ENCODE measurements at places on chromosomes 7 and 10. TPM values are rescaled to one million over a fixed set of nuclear protein-coding genes. Genes with fewer than 3 reads are reported as not detected.
A peak's percentile ranks its signal among the peaks of the same experiment; 100 is the strongest.

DNA sequence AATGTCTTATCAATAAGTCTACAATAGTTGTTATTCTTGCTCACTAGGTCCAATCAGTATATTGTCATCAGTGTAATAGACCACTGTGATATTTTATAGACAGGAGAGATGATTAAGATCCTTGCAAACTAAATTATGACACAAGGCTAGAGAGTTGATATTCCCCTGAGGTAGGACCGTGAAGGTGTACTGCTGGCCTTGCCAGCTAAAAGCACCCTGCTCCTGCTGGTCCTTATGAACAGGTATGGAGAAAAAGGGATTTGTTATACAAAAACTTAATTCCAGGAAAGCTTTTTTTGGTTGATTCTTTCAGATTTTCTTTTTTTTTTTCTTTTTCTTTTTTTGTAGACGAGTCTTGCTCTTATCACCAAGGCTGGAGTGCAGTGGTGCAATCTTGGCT, 16.8 kb upstream of the TMEM213 start:
- H3K27me3 ChIP-seq: peaks cover 4% of the 10 kb centered on the region
- DNase-seq: no peak
- no peak overlapping the region for H3K27ac ChIP-seq
- no peaks in the 10 kb centered on the region for H3K4me1 ChIP-seq
- no peaks in the 10 kb centered on the region for H3K36me3 ChIP-seq

GRCh38 chr10:120607016-120607709, 150.1 kb downstream of the PLPP4 start:
- H3K27me3 ChIP-seq: no peaks in the 10 kb centered on the region
- H3K4me3 ChIP-seq: no peak overlapping the region
- H3K36me3 ChIP-seq: no peaks in the 10 kb centered on the region
- H3K27ac ChIP-seq: no peak overlapping the region

GRCh38 chr10:110007161-110007700, 553 bp upstream of the ADD3 start:
- H3K4me1 ChIP-seq: peaks cover 38% of the 10 kb centered on the region
- H3K36me3 ChIP-seq: no peaks in the 10 kb centered on the region
- H3K27ac ChIP-seq: peak overlapping the region; percentile 71
- no peaks in the 10 kb centered on the region for H3K27me3 ChIP-seq
- no peak for DNase-seq
- peak overlapping the region; percentile 88 for H3K4me3 ChIP-seq

DNA sequence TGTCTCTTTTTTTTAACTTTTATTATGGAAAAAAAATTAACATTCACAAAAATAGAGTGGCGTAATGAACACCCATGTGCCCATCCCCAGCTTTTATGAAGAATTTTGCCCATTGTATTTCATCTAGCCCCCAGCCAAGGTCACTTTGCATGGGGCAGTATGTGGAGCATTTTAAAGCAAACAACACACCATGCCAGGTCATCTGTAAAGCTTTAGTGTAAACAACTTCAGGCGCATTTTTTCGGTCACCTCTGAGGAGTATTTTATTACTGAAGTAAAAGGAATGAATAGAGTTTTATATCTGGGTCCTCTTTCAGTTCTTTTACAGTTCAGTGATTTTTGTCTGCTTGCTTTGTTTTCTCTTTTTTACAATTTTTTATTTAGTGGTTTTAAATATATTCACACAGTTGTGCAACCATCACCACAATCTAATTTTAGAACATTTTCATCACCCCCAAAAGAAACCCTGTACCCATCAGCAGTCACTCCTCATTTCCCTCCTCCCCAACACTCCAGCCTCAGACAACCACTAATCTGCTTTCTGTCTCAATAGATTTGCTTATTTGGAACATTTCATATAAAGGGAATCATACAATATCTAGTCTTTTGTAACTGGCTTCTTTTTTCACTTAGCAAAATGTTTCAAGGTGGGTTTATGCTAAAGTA, 87.9 kb downstream of the SLC37A3 start:
- no peak for DNase-seq
- no peak overlapping the region for H3K27ac ChIP-seq
- H3K4me1 ChIP-seq: no peaks in the 10 kb centered on the region
- H3K36me3 ChIP-seq: no peaks in the 10 kb centered on the region
- no peaks in the 10 kb centered on the region for H3K27me3 ChIP-seq

GRCh38 chr7:81608748-81609382, 161.0 kb downstream of the HGF start:
- H3K4me3 ChIP-seq: no peak overlapping the region
- no peak for DNase-seq
- no peaks in the 10 kb centered on the region for H3K36me3 ChIP-seq

DNA sequence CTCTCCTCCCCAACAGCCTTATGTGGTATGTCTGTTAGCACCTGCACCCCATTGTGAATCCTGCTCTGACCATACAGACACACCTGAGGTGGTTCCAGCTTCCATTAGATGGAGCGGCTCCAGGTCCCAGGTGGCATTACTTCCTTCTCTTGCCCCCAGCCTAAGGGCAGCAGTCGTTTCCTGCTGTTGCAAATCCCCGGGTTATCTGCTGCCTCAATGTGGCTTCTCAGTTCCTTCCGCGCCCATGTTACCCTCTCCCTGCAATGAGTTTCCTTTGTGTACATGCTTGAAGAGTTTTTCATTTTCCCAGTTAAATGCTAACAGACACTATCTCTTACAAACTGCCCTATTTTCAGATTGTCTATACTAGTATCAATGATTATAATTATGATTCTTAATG, 62.8 kb upstream of the PRKCQ start:
- H3K27ac ChIP-seq: no peak overlapping the region
- peaks cover 10% of the 10 kb centered on the region for H3K4me1 ChIP-seq
- no peaks in the 10 kb centered on the region for H3K27me3 ChIP-seq
- H3K36me3 ChIP-seq: no peaks in the 10 kb centered on the region
- no peak overlapping the region for H3K4me3 ChIP-seq

GRCh38 chr10:3493621-3494020, 291.4 kb downstream of the KLF6 start:
- H3K4me3 ChIP-seq: no peak overlapping the region
- H3K27me3 ChIP-seq: no peaks in the 10 kb centered on the region
- no peaks in the 10 kb centered on the region for H3K36me3 ChIP-seq
- H3K27ac ChIP-seq: no peak overlapping the region
- DNase-seq: no peak

GRCh38 chr10:126469692-126470091, 81.4 kb upstream of the ADAM12 start:
- no peak for DNase-seq
- no peaks in the 10 kb centered on the region for H3K36me3 ChIP-seq
- H3K4me1 ChIP-seq: peaks cover 16% of the 10 kb centered on the region
- no peaks in the 10 kb centered on the region for H3K27me3 ChIP-seq
- no peak overlapping the region for H3K27ac ChIP-seq

GRCh38 chr7:134209322-134210015, 82.3 kb downstream of the LRGUK start:
- H3K27me3 ChIP-seq: no peaks in the 10 kb centered on the region
- H3K36me3 ChIP-seq: no peaks in the 10 kb centered on the region

DNA sequence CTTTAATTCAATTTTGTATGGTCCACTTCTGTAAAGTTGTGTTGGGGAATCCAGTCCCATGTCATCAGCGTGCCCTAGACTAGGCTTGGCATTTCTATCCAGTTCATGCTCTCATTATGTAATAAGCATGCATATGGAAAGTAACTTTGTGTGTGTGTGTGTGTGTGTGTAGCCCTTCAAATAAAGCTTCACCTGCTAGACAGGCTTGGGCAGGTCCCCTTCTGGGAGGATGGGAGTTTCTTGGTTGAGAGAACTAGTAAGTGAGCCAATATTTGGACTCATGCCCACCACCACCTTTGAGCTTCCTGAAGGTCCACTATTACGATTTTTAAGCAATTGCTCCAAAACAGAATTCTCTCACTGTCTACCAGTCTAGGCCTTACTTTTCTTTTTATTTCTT, 6.9 kb downstream of the BZW2 start:
- H3K27me3 ChIP-seq: no peaks in the 10 kb centered on the region
- no peak overlapping the region for H3K27ac ChIP-seq
- H3K4me3 ChIP-seq: no peak overlapping the region
- peaks cover 16% of the 10 kb centered on the region for H3K4me1 ChIP-seq
- DNase-seq: no peak

- no peak overlapping the region for H3K4me3 ChIP-seq
- no peak for DNase-seq
- H3K27me3 ChIP-seq: no peaks in the 10 kb centered on the region
- no peaks in the 10 kb centered on the region for H3K4me1 ChIP-seq
- H3K27ac ChIP-seq: no peak overlapping the region
- H3K36me3 ChIP-seq: peaks cover 25% of the 10 kb centered on the region
These were observed 25.9 kb downstream of the TAX1BP1 start for GRCh38 chr7:27765841-27766240.

DNA sequence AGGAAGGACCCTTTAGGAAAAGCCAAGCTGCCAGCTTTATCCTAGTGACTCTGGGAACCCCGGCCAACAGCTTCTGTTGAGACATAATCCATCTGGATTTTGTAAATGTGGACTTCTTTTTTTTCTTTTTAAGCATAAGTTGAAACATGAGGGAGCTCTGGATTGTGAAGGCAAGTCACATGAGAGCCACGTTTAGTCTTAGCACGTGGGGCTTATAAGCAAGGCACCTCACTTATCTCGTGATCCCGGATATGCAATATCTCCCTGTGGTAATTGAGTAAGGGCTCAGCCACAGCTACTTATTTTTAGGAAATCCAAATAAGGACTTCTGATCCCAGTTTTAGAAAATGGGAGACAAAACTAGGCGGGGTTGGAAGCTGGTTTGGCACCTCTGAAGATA, 111.2 kb upstream of the PTN start:
- H3K4me3 ChIP-seq: no peak overlapping the region
- no peaks in the 10 kb centered on the region for H3K4me1 ChIP-seq
- no peaks in the 10 kb centered on the region for H3K27me3 ChIP-seq

DNA sequence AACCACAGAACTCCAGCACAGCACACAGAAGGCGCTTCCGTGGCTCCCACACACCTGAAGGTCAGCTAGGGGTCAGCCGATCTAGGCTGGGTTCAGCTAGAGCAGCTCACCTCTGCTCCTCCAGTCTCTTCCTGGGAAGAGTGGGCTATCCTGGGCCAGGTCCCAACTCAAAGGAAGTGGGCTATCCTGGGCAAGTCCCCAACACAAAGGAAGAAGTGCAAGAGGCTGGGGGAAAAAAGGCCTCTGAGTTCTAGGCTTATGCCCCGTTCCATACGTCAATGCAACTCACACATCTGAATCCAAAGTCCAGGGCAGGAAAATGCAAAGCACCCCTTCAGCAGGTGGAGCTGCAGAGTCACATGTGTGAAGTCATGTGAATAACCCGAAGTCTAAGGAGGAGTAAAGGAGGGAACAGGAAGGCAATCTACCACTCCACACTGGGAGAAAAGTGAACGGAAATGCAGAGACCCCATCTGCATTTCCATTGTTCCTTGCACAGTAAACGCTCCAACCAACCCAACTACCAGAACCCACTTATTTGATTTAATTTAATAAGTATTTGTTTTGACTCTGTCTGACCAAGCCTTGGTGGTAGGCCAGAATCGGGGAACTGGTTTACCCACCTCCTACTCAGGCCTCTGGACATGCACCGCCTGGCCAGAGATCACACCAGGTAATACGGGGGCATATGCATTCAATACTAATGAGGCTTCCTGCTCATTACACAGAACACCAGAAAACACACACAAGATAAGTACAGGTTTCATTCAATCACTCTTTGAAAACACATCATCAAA, 95.5 kb upstream of the RNF32 start:
- no peak overlapping the region for H3K27ac ChIP-seq
- H3K36me3 ChIP-seq: no peaks in the 10 kb centered on the region
- H3K4me3 ChIP-seq: no peak overlapping the region
- H3K4me1 ChIP-seq: no peaks in the 10 kb centered on the region
- peaks cover 23% of the 10 kb centered on the region for H3K27me3 ChIP-seq

GRCh38 chr10:1043532-1043995, 5.4 kb downstream of the IDI1 start:
- H3K27ac ChIP-seq: peak overlapping the region; percentile 79
- peak overlapping the region; percentile 40 for H3K4me3 ChIP-seq
- H3K36me3 ChIP-seq: no peaks in the 10 kb centered on the region
- H3K4me1 ChIP-seq: peaks cover 27% of the 10 kb centered on the region

DNA sequence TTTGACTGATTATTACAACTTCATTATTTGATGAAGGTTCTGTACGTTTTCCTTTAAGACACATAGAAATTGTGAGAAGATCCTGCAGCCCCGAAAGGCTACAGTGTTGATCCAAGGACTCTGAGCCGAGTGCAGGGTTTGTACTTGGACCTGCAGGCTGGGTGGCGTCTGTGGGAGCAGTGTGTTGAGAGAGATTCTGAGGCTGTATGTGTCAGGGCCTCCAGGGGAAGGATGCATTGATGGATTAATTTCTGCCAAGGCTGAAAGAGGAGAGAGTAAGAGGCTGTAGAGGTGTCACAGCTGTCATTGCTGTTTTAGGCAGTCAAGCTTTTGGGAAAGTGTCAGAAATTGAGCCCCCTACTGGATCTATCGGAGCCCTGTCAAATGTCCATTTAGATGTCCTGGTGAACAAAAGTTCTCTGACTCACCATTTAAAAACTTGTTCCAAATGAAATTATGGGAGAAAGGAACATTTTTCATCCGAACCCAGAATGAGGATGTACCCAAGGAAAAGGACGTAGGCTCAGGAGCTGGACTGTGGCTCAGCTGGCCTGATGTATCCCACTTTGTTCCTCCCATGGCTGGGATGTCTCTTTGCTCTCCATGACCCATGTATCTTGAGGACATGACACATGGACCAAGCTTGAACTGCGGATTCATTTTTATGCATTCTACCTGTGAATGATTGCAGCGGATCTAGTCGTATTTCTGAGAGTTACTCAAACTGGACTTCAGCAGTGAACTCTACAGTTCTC, 102.2 kb downstream of the TCF7L2 start:
- H3K4me1 ChIP-seq: peaks cover 15% of the 10 kb centered on the region
- H3K27me3 ChIP-seq: no peaks in the 10 kb centered on the region
- peaks cover 2% of the 10 kb centered on the region for H3K36me3 ChIP-seq
- no peak overlapping the region for H3K27ac ChIP-seq
- no peak overlapping the region for H3K4me3 ChIP-seq

DNA sequence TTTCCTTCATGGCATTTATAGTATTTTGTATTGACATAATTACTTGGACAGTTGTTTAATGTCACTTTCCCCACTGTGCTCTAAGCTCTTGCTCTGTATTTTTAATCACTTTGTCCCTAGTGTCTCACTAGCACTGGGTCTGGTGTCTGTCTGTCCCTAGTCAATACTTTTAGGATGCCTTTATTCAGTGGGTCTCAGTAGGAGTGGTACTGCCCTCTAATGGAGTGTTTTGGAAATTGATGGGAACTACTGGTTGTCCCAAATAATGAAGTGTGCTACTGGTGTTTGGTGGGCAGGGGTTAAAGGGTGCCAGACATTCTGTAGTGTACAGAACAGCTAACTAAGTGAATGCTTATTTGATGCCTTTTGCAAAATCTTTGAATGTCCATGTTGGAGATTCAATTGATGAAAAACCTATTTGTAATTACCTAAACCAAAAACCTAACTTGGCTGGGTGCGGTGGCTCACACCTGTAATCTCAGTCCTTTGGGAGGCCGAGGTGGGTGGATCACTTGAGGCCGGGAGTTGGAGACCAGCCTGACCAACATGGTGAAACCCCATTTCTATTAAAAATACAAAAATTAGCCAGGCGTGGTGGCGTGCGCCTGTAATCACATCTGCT, 33.3 kb downstream of the CDK14 start:
- no peaks in the 10 kb centered on the region for H3K36me3 ChIP-seq
- H3K4me3 ChIP-seq: no peak overlapping the region
- H3K4me1 ChIP-seq: no peaks in the 10 kb centered on the region
- H3K27me3 ChIP-seq: no peaks in the 10 kb centered on the region
- DNase-seq: no peak
- no peak overlapping the region for H3K27ac ChIP-seq

The TWIST1 gene
- not detected for total RNA-seq

The FAM131B gene
- total RNA-seq: 3.0 TPM

The CHAT gene
- not detected for total RNA-seq

The MRLN gene
- not detected for total RNA-seq

The HKDC1 gene
- 6.5 TPM for total RNA-seq
